Smooth muscle cell of the brain vasculature (primary cell): ENCODE measurements at places on chromosomes 2 and 18.

GRCh38 chr2:47008381-47009252 lies 93.0 kb upstream of the MCFD2 start:
- no peak for DNase-seq

- no peak for DNase-seq
Measured at GRCh38 chr2:171266102-171266501, 105.4 kb upstream of the TLK1 start.

DNA sequence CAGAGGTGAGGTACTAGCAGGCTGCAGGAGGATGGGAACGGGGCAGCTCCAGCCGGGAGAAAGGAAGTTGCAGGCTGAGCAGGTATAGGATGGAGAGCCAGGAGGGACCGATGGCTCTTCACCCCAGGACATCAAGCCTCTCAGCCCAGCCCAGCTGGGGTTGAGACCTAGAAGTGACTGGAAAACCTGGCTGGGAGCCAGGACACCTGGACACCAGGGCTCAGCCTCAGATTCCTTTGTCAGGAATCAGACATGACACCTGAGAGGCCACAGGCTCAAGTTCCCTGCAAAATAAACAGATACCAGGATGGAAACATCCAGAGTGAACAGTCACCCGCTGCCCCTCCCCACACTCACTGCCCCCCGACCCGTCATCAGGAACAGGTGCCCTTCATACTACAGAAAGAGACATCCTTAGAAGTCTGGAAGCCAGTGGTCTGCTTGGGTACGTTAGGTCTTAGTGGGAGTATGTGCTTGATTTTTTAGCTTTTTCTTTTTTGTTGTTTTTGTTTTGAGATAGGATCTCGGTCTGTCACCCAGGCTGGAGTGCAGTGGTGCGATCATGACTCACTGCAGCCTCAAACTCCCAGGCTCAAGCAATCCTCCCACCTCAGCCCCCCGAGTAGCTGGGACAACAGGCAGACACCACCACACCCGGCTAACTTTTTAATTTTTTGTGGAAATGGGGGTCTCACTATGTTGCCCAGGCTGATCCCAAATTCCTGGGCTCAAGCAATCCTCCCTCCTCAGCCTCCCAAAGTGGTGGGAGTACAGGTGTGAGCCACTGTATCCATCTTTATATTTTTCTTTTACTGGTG lies 95.7 kb upstream of the STPG4 start:
- DNase-seq = no peak

DNA sequence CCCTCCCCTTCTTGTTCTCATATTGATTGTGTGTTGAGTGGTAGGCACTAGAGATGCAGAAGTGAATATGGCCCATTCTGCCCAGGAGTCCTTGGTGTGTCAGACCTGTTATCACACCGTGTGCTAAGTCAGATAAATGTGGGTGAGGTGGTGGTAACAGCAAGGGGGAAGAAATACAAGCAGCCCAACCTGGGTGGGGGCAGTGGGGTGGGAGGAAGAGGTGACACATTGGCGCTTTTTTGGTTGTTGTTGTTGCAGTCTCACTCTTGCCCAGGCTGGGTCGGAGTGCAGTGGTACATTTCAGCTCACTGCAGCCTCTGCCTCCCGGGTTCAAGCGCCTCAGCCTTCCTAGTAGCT lies 12.8 kb downstream of the B3GNT2 start:
- no peak for DNase-seq

GRCh38 chr2:99404797-99405669 lies 67.8 kb downstream of the EIF5B start:
- DNase-seq = no peak

GRCh38 chr2:79101024-79101423 lies 13.2 kb upstream of the REG1B start:
- no peak for DNase-seq

GRCh38 chr2:225600444-225600843 lies 200.9 kb downstream of the NYAP2 start:
- no peak for DNase-seq

DNA sequence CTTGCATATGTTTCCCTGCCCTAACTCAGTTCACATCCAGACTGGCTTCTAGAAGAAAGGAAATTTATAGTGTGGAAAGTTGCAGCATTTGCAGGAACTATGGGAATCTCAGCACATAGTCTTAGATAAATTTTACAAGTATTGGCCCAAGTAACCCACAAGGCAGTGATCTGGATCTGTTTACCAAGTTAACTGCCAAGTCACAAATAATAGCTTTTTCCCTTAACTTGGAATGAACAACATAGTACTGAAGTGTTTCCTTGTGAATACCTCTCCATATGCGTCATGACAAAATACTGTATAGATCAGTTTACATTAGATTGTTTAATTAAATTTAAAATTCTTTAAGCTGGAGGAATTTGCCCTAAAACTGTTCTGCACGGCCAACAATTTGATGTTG lies 255.8 kb upstream of the EPAS1 start:
- DNase-seq = no peak

- DNase-seq = no peak
Measured at GRCh38 chr18:26538524-26538923, 9.8 kb downstream of the KCTD1 start.

GRCh38 chr2:190553254-190553653 lies 18.7 kb upstream of the NEMP2 start:
- DNase-seq = no peak

DNA sequence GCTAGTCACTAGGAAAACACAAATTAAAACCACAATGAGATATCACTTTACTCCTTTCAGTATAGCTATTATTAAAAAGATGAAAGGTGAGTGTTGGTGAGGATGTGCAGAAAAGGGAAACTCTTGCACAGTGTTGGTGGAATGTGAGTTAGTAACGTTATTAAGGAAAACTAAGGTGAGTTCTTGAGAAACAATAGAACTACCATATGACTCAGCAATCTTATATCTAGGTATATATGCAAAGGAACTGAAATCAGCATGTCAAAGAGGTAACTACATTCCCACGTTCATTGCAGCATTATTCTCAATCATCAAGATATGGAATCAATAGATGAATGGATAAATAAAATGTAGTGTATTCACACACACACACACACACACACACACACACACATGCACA lies 117.3 kb upstream of the HNMT start:
- no peak for DNase-seq

DNA sequence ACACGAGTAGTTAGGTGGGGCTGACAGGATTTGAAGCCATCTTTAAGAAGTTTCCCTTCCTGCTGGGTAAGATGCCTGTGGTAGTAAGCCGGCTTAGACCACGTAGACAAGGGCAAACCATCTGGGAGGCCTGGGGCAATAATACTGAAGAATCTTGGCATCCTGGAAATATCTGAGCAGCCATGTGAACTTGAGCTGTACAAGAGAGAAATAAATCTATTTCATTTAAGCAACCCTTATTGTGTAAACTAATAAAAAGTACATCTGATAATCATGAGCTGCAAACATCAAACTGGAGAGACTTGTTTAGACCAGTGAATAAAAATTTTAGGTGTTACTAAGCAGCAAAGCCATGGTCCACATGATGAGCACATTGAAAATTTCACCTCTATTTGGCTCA lies 11.4 kb upstream of the CETN1 start:
- no peak for DNase-seq

DNA sequence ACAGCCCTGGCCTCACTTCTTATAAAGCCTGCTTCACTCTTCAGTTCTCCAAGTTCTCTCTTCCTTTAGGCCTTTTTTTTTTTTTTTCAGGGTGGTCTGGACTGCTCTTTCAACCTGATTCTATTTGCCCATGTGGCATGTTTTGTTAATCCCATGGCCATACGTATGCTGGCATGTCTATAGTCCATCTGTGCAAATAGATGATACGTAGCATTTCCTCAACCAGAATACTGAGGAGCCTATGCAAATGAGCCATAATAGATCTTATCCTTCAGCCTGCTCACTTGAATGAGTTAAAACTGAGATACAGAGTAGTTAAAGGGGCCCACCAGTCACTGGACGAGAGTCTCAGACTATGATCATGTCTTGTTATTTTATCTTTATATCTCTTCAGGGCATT lies 265.2 kb upstream of the CXCR4 start:
- no peak for DNase-seq

DNA sequence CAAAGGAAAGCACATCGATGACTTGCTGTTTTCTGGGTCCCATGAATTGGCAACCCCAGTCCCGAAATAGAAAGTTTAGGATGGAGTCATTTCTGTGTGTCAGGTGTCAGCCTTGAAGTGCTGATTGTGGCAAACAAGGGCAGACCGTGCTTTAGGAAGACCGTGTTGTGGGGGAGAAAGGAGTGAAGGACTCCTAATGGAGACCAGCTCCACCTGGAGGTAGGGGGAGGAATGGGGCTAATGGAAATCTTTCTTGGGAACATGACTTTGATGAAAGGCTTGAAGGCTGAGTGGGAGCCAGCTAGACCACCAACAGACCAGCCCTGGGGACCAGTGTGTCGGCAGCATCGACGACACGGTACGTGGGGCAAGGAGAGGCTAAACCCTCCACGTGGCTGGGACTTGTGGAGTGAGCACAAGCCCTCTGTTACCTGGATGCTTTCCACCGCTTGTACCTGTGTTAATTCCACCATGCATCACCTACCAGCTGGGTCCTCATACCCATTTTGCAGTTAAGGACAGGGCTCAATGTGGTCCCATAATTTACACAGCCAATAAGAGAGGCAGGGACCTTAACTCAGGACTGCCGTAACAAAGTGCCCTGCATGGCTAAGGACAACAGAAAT lies 104.2 kb downstream of the SH3BP4 start:
- no peak for DNase-seq

DNA sequence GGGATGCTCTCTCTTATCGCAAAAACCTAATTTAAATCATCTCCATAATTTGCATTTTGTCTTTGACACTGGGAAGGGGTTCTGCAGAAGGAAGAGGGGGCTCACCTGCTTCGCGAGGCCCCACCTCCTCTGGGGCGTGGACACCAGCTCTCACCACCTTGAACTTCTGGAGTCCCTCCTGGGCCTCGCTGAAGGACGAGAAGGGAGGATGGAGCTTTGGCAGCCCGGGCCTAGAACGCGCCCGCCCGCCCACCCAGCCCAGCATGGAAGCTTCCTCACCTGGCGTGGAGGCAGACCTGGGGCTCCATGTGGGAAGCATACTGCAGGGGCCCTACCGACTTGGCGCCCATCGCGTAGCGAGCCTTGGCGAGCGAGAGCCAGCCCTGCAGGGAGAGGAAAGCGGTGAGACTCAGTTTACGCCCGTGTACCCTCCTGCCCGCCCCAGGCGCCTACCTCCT lies 1.1 kb upstream of the IMP4 start:
- no peak for DNase-seq

- no peak for DNase-seq
Measured at GRCh38 chr2:30930716-30931115, 123.5 kb upstream of the CAPN13 start.

DNA sequence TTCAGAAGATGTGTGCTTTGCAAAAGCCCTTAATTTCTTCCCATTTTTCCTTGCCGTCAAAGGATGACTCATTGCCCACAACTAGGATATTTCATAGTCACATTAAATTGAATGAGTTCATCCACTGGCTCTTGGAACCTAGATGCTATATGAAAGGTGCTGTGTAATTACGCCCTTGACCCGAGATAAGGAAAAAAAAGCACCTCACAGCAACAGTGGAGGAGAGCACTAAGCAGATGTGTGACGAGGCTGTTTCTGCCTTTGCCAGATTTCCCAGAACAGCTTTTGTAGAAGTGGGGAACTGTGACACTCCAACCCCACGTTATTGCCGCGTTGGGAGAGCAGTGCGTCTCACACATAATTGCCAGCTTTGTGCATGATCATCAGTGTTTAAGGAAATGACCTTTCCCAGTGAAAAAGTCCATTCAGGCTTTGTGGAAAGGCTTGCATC lies 33.3 kb upstream of the TMEM87B start:
- no peak for DNase-seq

GRCh38 chr18:75937306-75937705 lies 509.8 kb upstream of the SMIM21 start:
- DNase-seq = no peak

GRCh38 chr18:23584019-23584983 lies 2.0 kb downstream of the NPC1 start:
- no peak for DNase-seq

- no peak for DNase-seq
Measured at GRCh38 chr2:207387001-207387571, 142.7 kb upstream of the CREB1 start.

- DNase-seq = no peak
Measured at GRCh38 chr2:48910961-48911360, 155.4 kb upstream of the LHCGR start.

GRCh38 chr18:58135701-58136331 lies 91.8 kb downstream of the NEDD4L start:
- DNase-seq = peak; percentile 39

DNA sequence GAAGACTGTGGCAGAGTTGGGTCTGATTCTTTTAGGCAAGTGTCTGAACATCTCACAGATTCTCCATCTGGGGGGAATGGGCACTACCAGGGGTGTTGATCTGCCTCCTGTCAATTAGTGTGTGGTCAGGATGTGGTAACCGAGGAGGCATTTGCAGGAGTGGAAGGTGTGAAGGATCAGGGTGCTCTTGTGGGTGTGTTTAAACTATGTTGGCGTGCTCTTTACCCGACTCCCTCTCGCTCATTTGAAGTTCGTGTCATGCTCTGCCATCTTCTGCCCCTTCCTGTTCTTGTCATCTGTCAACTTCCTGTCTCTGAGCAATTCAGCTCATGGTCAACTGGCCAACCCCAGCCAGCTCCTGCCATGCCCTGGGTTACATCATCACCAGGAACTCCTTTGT lies 107.9 kb downstream of the RTN4 start:
- DNase-seq = no peak
